ENCODE measurements at places on chromosomes 1 and 21.

DNA sequence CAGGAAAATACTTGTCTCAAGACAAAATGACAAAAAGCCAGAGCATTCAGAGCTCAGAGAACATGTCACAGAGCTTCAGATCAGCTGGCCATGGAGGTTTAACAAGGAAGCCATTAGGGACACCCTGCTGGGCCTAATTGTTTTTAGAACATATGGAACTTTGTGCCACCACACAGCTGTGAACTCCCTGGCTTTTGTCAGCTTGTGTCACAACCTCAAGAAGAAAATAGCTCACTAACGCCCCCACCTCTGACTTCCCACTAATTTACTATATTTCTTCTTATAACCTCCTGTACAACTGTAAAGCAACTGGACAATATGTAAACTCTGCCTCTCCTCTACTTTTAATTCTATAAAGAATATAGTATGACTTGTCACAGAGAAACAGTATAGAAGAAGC is 21.0 kb upstream of the TDRD10 start:
- no peak for DNase-seq

GRCh38 chr1:225896937-225897549 is 8.1 kb upstream of the LEFTY1 start:
- peak; percentile 62 for DNase-seq

DNA sequence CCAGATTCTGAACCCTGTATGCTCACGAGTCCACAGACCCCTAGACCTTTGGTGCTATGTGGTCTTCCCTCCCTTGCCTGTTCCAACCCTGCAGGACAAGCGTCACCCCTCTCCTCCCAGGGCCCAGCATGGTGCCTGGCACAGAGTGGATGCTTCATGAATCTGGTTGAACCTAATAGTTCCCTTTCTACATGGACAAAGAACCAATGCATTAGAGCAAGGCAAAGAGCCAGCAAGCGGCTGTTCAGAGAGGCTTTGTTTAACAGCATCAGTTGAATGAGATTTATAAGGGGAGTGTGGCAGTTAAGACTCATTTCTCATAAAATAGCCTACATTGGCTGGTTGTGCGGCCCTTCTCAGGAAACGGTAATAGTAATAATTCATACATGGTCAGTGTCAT is 14.9 kb downstream of the SLC26A9 start:
- DNase-seq = no peak

GRCh38 chr1:205851993-205852392 is 2.1 kb upstream of the PM20D1 start:
- no peak for DNase-seq

DNA sequence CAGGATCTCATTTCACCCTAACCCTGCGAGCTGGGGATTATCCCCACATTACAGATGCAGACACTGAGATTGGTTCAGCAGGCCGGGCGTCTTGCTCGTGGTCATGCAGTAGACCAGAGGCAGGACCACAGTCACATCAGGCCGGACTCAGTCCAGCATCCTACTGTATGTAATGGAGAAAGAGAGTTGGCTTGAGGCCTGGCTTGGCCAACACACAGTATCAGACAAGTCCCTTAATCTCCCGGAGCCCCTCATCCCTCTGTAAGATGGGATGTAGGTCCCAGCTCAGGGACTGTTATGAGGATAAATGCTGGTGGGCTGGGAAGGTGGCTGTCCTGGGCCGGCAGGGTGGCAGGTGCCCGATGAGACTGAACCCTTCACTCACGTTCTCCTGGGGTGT is 66.1 kb upstream of the ACTL8 start:
- no peak for DNase-seq

GRCh38 chr1:56057466-56058405 is 521.6 kb downstream of the PLPP3 start:
- no peak for DNase-seq

DNA sequence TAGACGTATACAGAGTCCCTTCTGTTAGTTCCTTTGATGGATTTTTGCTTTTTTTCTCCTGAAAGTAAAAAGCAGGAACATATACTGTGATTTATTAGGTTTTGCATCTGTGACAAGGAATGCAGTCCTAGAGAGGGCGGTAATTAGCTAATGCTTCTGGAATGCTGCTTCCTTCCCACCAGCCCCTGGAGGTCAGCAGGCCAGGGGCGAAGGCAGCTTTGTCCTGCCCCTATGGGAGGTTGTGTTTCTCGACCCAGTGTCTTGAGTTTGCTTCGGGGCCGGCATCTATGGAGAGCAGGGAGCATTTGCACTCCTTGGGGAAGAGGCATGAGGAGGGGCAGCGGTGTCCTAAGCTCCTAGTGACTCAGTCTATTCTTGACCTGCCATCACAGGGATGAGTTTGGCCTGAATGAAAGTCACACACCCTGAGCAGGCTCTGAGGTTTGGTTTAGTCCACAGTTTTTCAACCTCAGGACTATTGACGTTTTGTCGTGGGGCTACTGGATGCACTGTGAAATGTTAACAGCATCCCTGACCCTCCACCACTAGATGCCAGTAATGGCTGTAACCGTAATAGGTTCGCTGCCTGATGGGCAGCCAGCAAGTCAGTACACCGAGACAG is 85.0 kb upstream of the KCNJ15 start:
- DNase-seq = no peak

GRCh38 chr1:81351864-81352263 is 448.9 kb upstream of the ADGRL2 start:
- DNase-seq = no peak

GRCh38 chr1:175307160-175307559 is 114.6 kb upstream of the KIAA0040 start:
- DNase-seq = no peak

DNA sequence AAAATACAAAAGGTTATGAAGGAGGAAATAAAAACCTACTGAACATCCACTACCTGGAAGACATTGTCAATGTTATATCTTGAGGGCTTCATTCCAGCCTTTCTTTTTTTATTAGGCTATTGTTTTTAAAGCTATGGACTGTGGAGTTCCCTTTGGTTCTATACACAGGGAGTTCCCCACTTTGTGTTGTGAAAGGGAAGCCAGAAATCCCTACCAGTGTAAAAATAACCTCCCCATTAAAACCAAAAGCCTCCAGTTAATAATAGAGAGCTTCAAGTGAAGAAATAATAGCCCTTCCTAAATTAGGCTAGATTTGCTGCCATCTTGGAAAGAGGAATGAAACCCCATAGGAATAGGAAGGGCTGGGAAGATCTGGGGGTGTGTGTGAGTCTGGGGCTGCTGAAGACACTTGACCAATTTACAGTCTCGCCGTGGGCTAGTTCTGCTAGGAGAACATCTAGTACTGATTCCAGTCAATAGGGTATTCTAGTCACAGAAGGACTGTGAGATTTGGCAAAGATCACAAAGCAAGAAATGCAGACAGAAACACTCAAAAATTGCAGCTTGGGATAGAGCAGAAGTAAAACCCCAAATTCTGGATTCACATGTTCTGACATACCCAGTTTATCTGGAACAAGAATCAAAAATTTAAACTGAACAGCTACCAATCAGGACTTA is 32.4 kb upstream of the PTGFRN start:
- no peak for DNase-seq

- DNase-seq = no peak
Measured at GRCh38 chr1:229694053-229694693, 68.1 kb downstream of the URB2 start.

- DNase-seq = no peak
Measured at GRCh38 chr1:185464777-185465176, 147.7 kb upstream of the IVNS1ABP start.

DNA sequence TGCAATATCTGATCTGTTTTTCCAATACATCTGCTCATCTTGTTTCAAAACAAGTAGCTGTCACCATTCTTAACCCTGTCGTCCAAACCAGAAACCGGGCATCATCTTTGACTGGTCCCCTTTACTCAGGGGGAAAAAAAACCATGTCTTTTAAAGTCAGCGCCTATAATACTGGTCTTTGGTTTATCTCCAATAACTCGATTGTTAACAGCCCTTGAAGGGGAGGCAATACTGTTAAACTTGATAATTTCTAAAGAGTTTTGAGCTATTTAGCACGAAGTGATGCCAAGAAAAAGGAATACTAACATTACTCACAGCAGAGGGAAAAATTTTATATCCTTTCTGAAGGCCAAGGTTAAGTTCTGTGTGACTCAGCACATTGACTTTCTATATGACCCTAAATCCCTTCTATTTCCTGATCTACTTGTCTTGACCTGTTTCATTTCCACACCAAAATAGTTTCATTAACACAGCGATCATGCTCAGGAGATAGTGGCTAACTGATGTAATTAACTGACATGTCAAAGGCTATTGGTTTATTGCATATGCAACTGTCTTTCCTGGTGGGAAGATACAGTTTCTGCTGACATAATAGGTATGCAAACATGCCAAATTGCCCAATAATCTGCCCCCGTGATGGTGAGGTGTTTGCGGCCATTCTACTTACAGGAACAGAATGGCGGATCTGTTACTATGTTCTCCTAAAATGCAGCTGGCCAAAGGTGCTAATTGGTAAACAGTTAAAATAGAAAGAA is 59.1 kb downstream of the NFIA start:
- DNase-seq = no peak

DNA sequence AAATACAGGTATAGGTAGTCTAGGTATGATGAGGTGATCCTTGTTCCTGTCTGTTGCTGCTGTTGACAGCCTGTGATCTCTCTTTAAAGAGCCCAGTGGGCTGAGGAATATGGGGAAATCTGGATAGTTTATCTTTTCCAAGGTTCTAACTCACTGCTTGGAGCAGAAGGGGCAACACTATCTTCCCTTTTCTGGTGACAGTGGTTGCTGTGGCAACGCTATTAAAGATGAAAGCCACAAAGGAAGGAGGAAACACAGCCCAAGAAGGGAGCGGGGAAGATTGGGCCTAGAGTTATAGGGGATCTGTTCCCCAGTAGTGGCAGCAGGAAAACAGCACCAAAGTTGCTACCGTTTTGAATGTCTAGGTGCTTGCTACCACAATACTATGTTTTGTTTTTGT is 8.8 kb downstream of the PCP4L1 start:
- DNase-seq = no peak

GRCh38 chr21:37587203-37587602 is 220.6 kb downstream of the DYRK1A start:
- DNase-seq = no peak

DNA sequence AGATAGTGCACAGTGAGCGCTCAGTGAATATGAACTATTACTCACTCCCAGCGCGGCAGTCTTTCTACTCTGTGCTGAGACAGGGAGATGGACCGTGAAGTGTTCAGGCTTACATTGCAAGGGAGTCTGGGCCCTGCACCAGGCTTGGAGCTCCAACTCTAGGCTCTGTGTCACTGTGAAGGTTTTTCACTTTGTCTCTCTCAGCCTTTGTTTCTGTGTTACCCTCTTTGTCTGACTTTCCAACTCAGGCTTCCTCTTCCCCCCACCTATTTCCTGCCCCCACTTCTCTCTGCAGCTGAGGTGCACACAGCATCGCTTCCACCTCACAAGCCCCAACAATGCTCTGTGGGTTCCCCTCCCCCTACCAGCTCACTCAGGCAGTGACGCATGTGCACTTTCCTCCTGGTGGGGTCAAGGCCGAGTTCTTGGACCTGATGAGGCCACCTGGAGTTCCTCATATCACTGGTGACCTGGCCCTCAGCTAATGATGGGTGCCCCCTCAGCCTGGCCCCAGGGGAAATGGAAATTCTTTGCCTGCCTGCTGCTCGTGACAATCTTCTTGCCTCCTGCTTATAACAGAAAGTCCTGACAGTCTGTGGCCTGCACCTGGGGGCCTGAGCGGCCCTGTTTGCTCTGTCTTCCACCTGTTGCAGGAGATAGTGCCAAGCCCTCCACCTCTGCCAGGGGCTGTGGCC is 1.1 kb upstream of the LCK start:
- DNase-seq = peak; percentile 80

DNA sequence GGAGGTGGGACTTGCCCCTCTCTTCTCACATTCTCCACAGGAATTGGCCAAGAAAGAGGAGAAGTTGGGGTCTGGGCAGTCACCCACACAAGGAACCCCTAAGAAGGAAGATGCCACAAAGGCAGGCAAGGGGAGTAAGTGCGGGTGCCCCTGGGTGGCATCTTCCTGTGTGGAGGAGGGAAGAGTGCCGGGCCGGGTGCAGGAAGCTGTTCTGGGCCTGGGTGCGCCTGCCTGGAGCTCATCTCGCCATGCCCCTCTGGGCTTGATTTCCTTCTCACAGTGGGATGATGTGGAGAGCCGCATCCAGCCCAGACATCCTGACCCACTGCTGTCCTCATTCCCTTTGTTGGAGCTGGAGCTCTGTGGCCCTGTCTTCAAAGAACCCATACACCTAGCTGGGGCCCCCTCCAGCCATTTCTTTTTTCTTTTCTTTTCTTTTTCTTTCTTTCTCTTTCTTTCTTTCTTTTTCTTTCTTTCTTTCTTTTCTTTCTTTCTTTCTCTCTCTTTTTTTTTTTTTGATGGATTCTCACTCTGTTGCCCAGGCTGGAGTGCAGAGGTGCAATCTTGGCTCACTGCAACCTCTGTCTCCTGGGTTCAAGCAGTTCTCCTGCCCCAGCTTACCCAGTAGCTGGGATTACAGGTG is 9.3 kb downstream of the LRRC71 start:
- no peak for DNase-seq

GRCh38 chr1:200384818-200385390 is 24.9 kb downstream of the ZNF281 start:
- DNase-seq = no peak

- DNase-seq = no peak
Measured at GRCh38 chr21:46025113-46025770, 43.7 kb downstream of the COL6A1 start.

- DNase-seq = no peak
Measured at GRCh38 chr1:208141610-208142192, 102.5 kb downstream of the PLXNA2 start.

- DNase-seq = peak; percentile 59
Measured at GRCh38 chr21:46368533-46369285, 44.8 kb downstream of the PCNT start.

GRCh38 chr1:200437088-200437487 is 27.3 kb upstream of the ZNF281 start:
- DNase-seq = no peak

GRCh38 chr21:26679284-26679683 is 106.2 kb upstream of the CYYR1 start:
- DNase-seq = no peak

- no peak for DNase-seq
Measured at GRCh38 chr1:59360170-59360569, 63.3 kb downstream of the FGGY start.

- DNase-seq = no peak
Measured at GRCh38 chr1:163265547-163265946, 56.2 kb upstream of the NUF2 start.

GRCh38 chr1:214678386-214678785 is 75.4 kb downstream of the CENPF start:
- no peak for DNase-seq

- no peak for DNase-seq
Measured at GRCh38 chr21:40099809-40100208, 232.6 kb downstream of the PCP4 start.

DNA sequence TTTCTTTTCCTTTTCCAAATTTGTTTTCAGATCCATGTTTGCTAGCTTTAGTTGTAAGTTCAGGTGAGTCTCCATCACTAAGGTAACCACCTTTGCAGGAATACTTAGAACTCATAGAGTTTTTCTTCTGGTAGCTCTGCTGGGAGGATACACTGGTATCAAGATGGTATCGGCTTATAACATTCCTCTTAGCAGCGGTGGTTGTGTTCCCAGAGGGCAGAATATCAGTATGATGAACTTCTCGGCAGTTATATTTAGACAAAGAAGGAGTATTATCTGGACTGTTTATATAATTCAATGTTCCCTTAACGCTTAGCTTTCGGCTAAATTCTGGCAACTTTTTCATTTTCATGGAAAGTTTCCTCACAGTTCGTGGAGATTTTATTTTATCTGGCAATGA is 18.1 kb downstream of the SYDE2 start:
- no peak for DNase-seq

Measured in activated naive CD8-positive, alpha-beta T cell treated with anti-CD3 and anti-CD28 coated beads, Interleukin-2, amount 10 ng/mL, durations not matched to agents 7 days and 5 days (primary cell).